ENCODE measurements at places on chromosomes 2 and 18. TPM values are rescaled to one million over a fixed set of nuclear protein-coding genes. Genes with fewer than 3 reads are reported as not detected.

GRCh38 chr2:223510713-223511112, 91.4 kb downstream of the SCG2 start:
- H3K27ac ChIP-seq = no peak overlapping the region
- DNase-seq = no peak
- H3K36me3 ChIP-seq = no peaks in the 10 kb centered on the region
- H3K27me3 ChIP-seq = no peaks in the 10 kb centered on the region

DNA sequence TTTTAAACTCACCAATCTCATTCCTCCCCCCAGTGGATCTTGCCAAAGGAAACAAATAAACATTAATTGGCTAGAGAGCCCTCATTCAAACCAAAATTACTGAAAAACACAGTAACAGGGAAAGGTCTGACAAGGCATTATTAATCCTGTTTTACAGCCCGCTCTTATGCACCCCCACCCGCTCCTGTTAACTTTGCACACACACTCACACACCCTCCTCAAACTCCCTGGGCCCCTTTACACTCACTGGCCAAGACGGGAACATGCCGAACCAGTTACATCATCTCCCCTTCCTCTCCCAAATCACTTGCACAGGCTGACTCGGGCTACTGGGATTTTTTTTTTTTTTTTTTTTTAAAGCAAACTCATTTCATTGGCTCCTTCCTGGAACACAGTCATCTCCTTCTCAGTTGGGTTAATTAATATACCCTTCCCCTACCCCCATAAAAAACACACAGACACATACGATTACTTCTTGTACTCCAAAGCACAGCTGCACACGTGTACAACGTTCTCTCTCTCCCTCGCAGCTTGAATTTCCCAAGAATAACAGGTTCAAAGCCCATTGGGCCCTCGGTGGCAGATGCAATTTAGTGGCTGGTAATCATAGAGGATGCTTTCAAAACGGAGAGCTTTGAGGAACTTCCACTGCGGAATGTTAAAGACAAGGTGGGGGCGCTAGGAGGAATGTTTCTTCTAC, 31.8 kb downstream of the KLF7 start:
- H3K27me3 ChIP-seq = no peaks in the 10 kb centered on the region
- peak overlapping the region; percentile 5 for H3K27ac ChIP-seq
- H3K4me3 ChIP-seq = no peak overlapping the region
- no peaks in the 10 kb centered on the region for H3K36me3 ChIP-seq
- peaks cover 14% of the 10 kb centered on the region for H3K4me1 ChIP-seq
- peak; percentile 31 for DNase-seq

DNA sequence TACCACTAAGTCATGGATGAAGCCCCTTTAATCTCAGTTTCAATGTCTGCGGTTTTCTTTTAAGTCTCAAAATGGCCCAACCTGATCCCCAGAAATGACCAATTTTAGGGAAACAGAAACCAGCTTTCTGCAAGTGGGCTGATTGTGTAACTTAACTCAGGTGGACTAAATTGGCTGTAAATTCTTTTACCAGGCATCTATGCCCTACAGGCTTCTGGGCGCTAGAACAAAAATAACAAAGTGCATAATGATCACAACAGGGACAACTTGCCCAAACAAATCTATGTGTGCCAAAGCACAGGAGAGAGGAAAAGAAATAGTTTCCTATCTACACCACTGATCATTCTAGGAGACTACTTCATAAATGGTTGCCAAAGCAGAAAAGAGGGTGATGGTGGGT, 112.3 kb upstream of the SETBP1 start:
- no peaks in the 10 kb centered on the region for H3K4me1 ChIP-seq
- H3K27ac ChIP-seq = no peak overlapping the region
- H3K4me3 ChIP-seq = no peak overlapping the region
- no peaks in the 10 kb centered on the region for H3K36me3 ChIP-seq
- H3K27me3 ChIP-seq = no peaks in the 10 kb centered on the region

DNA sequence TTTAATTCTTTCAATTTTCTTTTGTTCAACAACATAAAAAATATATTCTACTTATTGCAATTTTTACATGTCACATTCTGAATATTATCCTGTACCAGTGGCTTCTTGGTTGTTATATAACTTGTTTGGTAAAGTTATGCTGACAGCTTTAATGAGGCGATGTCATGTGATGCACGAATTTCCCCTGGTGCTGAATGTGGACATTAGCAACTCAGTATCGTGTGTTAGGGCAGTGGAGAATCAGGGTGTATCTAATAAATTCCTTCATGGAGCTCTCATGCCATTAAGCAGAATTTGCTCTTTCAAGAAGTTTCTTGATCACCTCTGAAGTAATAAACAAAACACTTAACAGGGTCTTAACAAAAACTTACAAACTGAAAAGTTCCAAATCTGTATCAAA, 99.6 kb upstream of the DNMT3A start:
- no peak for DNase-seq
- H3K4me3 ChIP-seq = no peak overlapping the region
- peaks cover 22% of the 10 kb centered on the region for H3K4me1 ChIP-seq
- H3K27me3 ChIP-seq = no peaks in the 10 kb centered on the region
- no peaks in the 10 kb centered on the region for H3K36me3 ChIP-seq
- H3K27ac ChIP-seq = no peak overlapping the region

DNA sequence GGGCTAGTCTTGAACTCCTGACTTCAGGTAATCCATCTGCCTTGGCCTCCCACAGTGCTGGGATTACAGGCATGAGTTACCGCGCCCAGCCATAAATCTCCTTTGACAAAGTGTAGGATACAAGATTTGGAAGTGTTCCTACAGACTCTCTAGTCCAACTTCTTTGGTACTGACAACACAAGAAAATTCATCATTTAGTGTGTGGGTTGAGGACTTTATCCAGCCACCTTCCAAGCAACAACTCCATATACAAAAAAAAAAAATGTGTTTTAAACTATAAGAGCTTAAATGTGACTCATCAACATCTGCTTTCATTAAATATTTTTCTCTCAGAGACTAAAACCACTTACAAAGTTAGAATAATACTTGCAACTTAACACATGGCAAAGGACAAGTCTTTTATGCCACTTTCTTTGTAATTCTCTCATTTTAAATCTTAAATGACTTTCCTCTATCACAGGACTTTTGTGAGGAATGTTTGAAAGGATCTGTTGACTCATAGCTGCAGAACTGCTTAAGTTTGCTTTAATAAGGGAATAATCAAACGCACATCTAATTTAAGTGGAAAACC, 46.2 kb upstream of the ITGAV start:
- no peaks in the 10 kb centered on the region for H3K36me3 ChIP-seq
- H3K27me3 ChIP-seq = no peaks in the 10 kb centered on the region
- DNase-seq = no peak
- no peak overlapping the region for H3K4me3 ChIP-seq

NT5C1B gene
- not detected for total RNA-seq

AKAIN1 gene
- 3.1 TPM for total RNA-seq

DNA sequence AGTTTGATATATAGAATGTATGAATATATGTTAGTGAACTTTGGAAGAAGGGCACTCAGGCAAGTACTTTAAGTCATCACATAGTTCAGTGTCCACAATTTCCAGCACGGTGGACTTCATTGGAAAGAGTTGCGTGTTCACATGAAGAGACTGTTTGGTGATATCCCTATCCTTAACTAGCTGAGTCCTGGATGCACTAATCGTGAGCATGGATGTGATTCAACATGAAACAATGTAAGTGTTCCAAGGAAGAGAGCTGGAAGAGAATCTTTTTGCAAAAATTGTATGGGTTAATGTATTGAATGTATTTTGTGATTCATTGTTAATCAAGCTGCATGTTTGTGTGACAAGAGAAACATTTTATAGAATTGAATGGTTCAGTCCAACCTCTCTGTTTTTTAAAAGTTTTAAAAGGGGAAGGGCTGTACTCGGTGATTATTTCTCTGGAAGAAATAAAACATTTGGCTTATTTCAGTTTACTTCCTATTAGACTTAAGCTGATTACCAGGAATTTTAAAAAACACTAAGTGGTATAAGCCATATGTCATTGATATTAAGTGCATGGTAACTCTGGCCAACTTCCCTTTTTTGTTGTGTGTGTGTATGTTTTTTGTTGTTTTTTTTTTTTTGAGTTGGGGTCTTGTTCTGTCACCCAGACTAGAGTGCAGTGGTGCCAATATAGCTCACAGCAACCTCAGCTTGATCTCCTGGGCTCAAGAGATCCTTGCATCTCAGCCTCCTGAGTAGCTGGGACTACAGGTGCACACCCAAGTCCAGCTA, 8.6 kb downstream of the XRCC5 start:
- peaks cover 23% of the 10 kb centered on the region for H3K4me1 ChIP-seq
- H3K27ac ChIP-seq = no peak overlapping the region
- no peaks in the 10 kb centered on the region for H3K27me3 ChIP-seq
- H3K36me3 ChIP-seq = peaks cover 8% of the 10 kb centered on the region

GRCh38 chr2:182187130-182187529, 201.5 kb downstream of the PPP1R1C start:
- no peak overlapping the region for H3K4me3 ChIP-seq
- no peak for DNase-seq
- no peaks in the 10 kb centered on the region for H3K4me1 ChIP-seq
- H3K36me3 ChIP-seq = no peaks in the 10 kb centered on the region
- H3K27me3 ChIP-seq = no peaks in the 10 kb centered on the region

GRCh38 chr2:218375212-218375611, 6.9 kb upstream of the SLC11A1 start:
- DNase-seq = no peak
- H3K4me1 ChIP-seq = no peaks in the 10 kb centered on the region
- H3K27me3 ChIP-seq = no peaks in the 10 kb centered on the region
- H3K27ac ChIP-seq = no peak overlapping the region
- no peak overlapping the region for H3K4me3 ChIP-seq
- no peaks in the 10 kb centered on the region for H3K36me3 ChIP-seq

TSPYL6 gene
- total RNA-seq = not detected

MAPK4 gene
- 1.6 TPM for total RNA-seq

GRCh38 chr2:209499069-209499468, 75.2 kb downstream of the MAP2 start:
- DNase-seq = no peak
- peaks cover 32% of the 10 kb centered on the region for H3K4me1 ChIP-seq
- H3K27ac ChIP-seq = no peak overlapping the region
- H3K36me3 ChIP-seq = no peaks in the 10 kb centered on the region
- H3K4me3 ChIP-seq = no peak overlapping the region

SERPINB11 gene
- not detected for total RNA-seq

DNA sequence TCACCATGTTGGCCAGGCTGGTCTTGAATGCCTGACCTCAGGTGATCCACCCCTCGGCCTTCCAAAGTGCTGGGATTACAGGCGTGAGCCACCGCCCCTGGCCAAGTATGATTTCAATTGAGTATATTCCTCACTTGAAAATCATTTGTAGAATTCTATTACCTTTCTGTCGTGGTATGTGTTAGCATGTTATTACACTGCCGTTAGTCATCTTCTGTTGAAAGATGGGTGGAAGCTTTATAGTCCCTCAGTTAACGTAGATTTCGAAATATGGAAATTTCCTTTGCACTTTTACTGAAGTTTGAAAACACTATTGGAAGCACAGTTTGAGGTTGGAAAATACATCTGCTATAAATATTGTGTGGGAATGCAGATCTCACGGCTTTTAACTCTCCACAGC, 14.7 kb downstream of the NIFK start:
- H3K4me1 ChIP-seq = peaks cover 7% of the 10 kb centered on the region
- no peaks in the 10 kb centered on the region for H3K27me3 ChIP-seq
- H3K36me3 ChIP-seq = peaks cover 2% of the 10 kb centered on the region

- peaks cover 6% of the 10 kb centered on the region for H3K4me1 ChIP-seq
- no peaks in the 10 kb centered on the region for H3K27me3 ChIP-seq
- H3K27ac ChIP-seq = peak overlapping the region; percentile 32
- peak; percentile 68 for DNase-seq
- no peak overlapping the region for H3K4me3 ChIP-seq
- no peaks in the 10 kb centered on the region for H3K36me3 ChIP-seq
These were observed 21.4 kb downstream of the CHMP1B start for GRCh38 chr18:11872479-11873136.

GRCh38 chr2:143482771-143483170, 353.6 kb downstream of the ARHGAP15 start:
- no peak for DNase-seq
- H3K4me3 ChIP-seq = no peak overlapping the region
- no peaks in the 10 kb centered on the region for H3K36me3 ChIP-seq

- H3K27me3 ChIP-seq = no peaks in the 10 kb centered on the region
- H3K4me3 ChIP-seq = no peak overlapping the region
- no peak for DNase-seq
- no peaks in the 10 kb centered on the region for H3K36me3 ChIP-seq
These were observed 39.4 kb downstream of the SLC8A1 start for GRCh38 chr2:40412456-40412855.

- no peaks in the 10 kb centered on the region for H3K27me3 ChIP-seq
- DNase-seq = no peak
- H3K4me1 ChIP-seq = peaks cover 14% of the 10 kb centered on the region
These were observed 39.5 kb downstream of the ACSL3 start for GRCh38 chr2:222900354-222900753.

LRATD1 gene
- total RNA-seq = 5.7 TPM

RAB6C gene
- not detected for total RNA-seq

DNA sequence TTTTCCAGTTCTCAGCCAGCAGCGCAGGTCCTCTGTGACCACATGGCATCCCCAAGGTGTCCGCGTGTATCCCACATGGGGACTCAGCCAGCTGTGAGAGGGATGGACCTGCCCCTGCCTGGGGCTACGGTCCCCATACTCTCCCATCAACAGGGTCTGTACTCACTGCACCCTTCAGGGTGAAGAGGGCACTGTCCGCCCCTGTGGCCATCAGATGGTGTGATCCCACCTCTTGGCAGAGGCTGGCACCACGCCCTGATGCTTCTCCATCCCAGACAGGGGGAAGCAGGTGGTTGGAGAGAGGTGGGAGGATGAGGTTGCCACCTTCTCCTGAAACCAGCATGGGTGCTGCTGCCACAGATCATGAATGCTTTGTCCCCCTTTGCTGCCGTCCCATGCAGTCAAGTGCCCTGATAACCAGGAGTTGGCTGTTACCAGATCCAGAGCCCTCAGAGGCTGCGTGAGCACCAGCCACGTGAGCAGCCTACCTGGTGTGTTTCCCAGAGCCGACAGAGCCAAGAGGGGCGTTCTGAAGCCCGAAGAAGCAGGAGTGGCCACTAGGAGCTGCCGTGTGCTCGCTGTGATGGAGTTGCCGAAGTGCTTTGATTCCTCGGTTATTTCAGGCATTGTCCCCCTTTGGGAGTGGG, 93.9 kb downstream of the SH3RF3 start:
- no peaks in the 10 kb centered on the region for H3K27me3 ChIP-seq
- H3K36me3 ChIP-seq = no peaks in the 10 kb centered on the region
- H3K27ac ChIP-seq = no peak overlapping the region

DNA sequence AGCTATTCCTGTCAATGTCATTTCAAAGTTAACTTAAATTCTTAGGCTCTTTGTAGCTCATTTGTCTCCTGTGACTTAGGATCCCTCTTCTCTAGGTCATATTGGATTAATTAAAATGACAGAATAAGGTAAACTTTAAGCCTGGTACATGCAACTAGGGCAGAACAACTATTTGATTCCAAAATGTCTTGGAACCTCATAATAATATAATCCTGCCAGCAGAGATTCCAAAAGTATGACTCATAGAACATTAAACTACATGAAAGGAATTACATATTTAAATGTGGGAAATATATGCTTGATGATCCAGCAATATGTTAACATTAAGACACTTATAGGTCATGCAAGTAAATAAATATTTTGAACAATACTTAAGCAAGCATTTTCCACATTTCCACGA, 63.3 kb downstream of the COL3A1 start:
- no peaks in the 10 kb centered on the region for H3K4me1 ChIP-seq
- no peak overlapping the region for H3K27ac ChIP-seq
- H3K36me3 ChIP-seq = no peaks in the 10 kb centered on the region

- H3K36me3 ChIP-seq = no peaks in the 10 kb centered on the region
- DNase-seq = no peak
These were observed 44.6 kb downstream of the THUMPD2 start for GRCh38 chr2:39734445-39734844.

GRCh38 chr2:236169741-236170589, 1.8 kb upstream of the GBX2 start:
- H3K4me3 ChIP-seq = no peak overlapping the region
- peaks cover 12% of the 10 kb centered on the region for H3K27me3 ChIP-seq
- H3K4me1 ChIP-seq = peaks cover 51% of the 10 kb centered on the region
